Smooth muscle cell of bladder (primary cell): ENCODE measurements at places on chromosomes 5 and 9. TPM values are rescaled to one million over a fixed set of nuclear protein-coding genes. Genes with fewer than 3 reads are reported as not detected.

The ZFP37 gene
- total RNA-seq = 2.3 and 2.4 TPM in 2 replicates

The TAS2R1 gene
- total RNA-seq = not detected in 2 replicates

The C9 gene
- 0.18 TPM in 1 of 2 replicates, not detected in the other for total RNA-seq

The ENTPD2 gene
- total RNA-seq = not detected in 2 replicates

The NR5A1 gene
- not detected in 2 replicates for total RNA-seq

The HTR1A gene
- not detected in 2 replicates for total RNA-seq

The BTNL3 gene
- not detected in 2 replicates for total RNA-seq

The OBP2B gene
- not detected in 2 replicates for total RNA-seq

The OCLN gene
- total RNA-seq = 0.37 and 0.43 TPM in 2 replicates

The FGD3 gene
- total RNA-seq = not detected in 2 replicates

The HMMR gene
- 4.2 and 5.5 TPM in 2 replicates for total RNA-seq

The CDH6 gene
- total RNA-seq = 40.0 and 42.6 TPM in 2 replicates

The MAN2A1 gene
- 60.7 and 64.3 TPM in 2 replicates for total RNA-seq

The ARHGEF39 gene
- 0.09 and 0.28 TPM in 2 replicates for total RNA-seq

The ST8SIA4 gene
- 0.28 and 0.37 TPM in 2 replicates for total RNA-seq

The KIAA1191 gene
- total RNA-seq = 51.9 and 92.4 TPM in 2 replicates

The CDC20B gene
- total RNA-seq = under 0.01 TPM in 1 of 2 replicates, not detected in the other

The CCDC183 gene
- total RNA-seq = 0.28 and 0.46 TPM in 2 replicates

The SYNPO gene
- total RNA-seq = 2.7 and 4.0 TPM in 2 replicates

The QSOX2 gene
- 9.1 and 10.3 TPM in 2 replicates for total RNA-seq

The ENTREP1 gene
- not detected in 2 replicates for total RNA-seq

The PCDHB8 gene
- total RNA-seq = 0.09 and 0.43 TPM in 2 replicates

The PSD2 gene
- total RNA-seq = under 0.01 TPM in 2 replicates

The CTXN3 gene
- not detected in 2 replicates for total RNA-seq

The NTNG2 gene
- total RNA-seq = 4.6 and 7.2 TPM in 2 replicates

The ATOX1 gene
- 66.0 and 82.9 TPM in 2 replicates for total RNA-seq

The PTGS1 gene
- total RNA-seq = 52.2 and 54.6 TPM in 2 replicates

The TRIM41 gene
- total RNA-seq = 14.2 and 15.9 TPM in 2 replicates

The PCDHGA8 gene
- 3.0 and 3.3 TPM in 2 replicates for total RNA-seq

The RNF20 gene
- total RNA-seq = 28.0 and 35.5 TPM in 2 replicates

The PLAC8L1 gene
- total RNA-seq = 0.18 TPM in 1 of 2 replicates, not detected in the other

The ARAP3 gene
- total RNA-seq = 1.7 and 2.6 TPM in 2 replicates

The MYOT gene
- not detected in 2 replicates for total RNA-seq
